ENCODE measurements at places on chromosomes 11 and 22.
A peak's percentile ranks its signal among the peaks of the same experiment; 100 is the strongest.

DNA sequence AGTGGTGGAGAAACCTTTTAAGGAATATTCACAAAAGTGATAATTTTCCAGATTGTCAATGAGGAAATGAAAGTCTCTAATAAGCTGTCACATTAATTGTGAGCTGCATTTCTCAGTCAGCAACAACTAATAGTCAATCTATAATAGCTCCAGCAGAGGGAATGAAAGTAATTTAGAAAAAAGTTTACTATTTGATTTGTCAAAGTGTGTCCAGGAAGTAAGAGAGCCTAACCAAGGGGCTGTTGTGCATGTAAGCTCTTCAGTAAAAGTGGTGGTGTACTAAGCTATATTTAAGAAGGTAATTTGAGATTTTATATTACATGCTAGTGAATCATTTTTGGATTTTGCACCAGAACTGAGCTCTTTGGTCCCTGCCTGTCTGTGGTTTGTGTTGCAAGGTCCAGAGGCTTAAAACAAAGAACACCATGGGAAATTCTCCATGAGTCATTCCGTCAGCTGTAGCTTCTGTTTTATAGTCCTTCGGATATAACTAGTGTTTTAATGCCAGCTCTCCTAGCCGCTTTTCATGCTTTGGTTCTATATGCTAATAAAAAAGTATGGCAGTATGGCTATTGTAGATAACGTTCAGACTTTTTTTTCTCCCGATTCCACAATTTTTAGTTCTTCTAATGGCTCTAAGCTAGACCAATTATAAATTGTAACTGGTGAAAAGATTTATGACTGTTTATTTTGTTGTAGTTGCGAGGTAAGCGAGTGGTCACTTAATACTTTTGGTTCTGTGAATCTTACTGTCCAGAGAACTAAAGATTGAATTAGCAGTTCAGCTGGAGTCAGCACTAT lies 64.6 kb downstream of the ARHGEF12 start:
- no peaks in the 10 kb centered on the region for H3K36me3 ChIP-seq
- H3K4me3 ChIP-seq = peak overlapping the region; percentile 19
- H3K27me3 ChIP-seq = no peaks in the 10 kb centered on the region
- peak overlapping the region; percentile 73 for H3K27ac ChIP-seq
- H3K4me1 ChIP-seq = peaks cover 31% of the 10 kb centered on the region

DNA sequence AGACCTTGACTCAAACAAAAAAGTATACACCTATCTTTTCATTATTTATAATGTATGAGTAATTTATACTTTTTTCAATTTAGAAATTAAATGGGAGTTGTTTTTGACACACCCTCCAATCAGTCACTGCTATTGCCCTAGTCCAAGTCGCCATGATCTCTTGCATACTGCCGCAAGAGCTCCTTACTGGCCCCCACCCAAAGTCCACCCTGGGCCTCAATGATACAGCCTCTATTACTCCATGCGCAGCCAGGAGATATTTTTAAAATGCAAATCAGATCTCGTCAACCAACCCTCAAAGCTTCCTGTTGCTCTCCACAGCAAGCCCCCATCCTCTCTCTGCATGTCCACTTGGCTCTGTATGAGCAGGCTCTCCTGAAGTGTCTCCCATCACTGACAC lies 12.8 kb upstream of the LMO1 start:
- peak; percentile 4 for DNase-seq
- H3K4me1 ChIP-seq = no peaks in the 10 kb centered on the region
- peaks cover 8% of the 10 kb centered on the region for H3K27me3 ChIP-seq
- H3K4me3 ChIP-seq = no peak overlapping the region
- no peak overlapping the region for H3K27ac ChIP-seq

DNA sequence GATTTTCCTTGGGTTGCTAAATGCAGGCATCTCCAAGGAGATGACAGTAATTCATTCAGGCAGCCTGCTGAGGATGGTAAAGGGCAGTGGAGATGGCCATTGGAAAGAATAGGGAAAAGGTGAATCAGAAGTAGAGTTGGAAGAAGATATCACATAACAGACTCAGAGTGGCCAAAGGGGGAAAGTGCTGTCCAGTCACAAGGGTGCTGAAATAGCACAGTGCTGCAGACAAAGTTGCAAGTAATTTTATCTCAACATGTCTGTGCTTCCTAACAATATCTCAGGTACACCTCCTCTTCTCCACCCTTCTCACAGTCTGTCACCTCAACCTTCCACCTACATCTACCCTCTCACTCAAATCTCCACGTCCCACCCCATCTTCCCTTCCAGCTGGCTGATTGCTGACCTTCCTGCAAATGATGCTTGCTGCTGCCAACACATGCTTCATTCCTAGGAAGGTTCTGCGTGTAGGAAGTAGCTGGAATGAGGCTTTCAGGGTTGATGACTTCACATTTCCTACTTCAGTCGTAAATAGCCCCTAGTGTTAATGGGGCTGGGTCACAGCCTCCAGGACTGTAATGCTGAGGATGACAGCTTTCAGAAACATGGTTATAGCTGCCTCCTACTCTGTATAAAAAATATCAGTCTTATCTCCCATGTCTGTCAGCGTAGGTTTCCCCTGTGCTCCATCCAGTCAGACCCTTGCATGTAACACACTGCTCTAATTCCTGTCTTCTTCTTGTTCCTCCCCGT lies 123.9 kb downstream of the CTNND1 start:
- H3K27ac ChIP-seq = no peak overlapping the region
- H3K27me3 ChIP-seq = no peaks in the 10 kb centered on the region
- H3K4me3 ChIP-seq = no peak overlapping the region
- no peak for DNase-seq

- no peak overlapping the region for H3K27ac ChIP-seq
- DNase-seq = no peak
- H3K27me3 ChIP-seq = no peaks in the 10 kb centered on the region
- H3K4me1 ChIP-seq = no peaks in the 10 kb centered on the region
- H3K36me3 ChIP-seq = no peaks in the 10 kb centered on the region
Observed at GRCh38 chr22:26393929-26394328, 35.1 kb upstream of the ASPHD2 start.

GRCh38 chr11:113396690-113397089 lies 9.1 kb downstream of the ANKK1 start:
- H3K27me3 ChIP-seq = no peaks in the 10 kb centered on the region
- DNase-seq = no peak
- peaks cover 6% of the 10 kb centered on the region for H3K4me1 ChIP-seq
- H3K27ac ChIP-seq = no peak overlapping the region
- no peaks in the 10 kb centered on the region for H3K36me3 ChIP-seq

- H3K4me3 ChIP-seq = no peak overlapping the region
- DNase-seq = no peak
Observed at GRCh38 chr11:33362051-33362910, 105.1 kb downstream of the HIPK3 start.

GRCh38 chr11:95337972-95338429 lies 107.0 kb upstream of the SESN3 start:
- DNase-seq = no peak
- H3K4me1 ChIP-seq = peaks cover 17% of the 10 kb centered on the region
- no peaks in the 10 kb centered on the region for H3K36me3 ChIP-seq
- H3K4me3 ChIP-seq = no peak overlapping the region

GRCh38 chr11:66230156-66230555 lies 38.3 kb upstream of the RAB1B start:
- H3K27me3 ChIP-seq = no peaks in the 10 kb centered on the region
- no peak for DNase-seq
- H3K4me1 ChIP-seq = no peaks in the 10 kb centered on the region
- no peak overlapping the region for H3K27ac ChIP-seq
- peaks cover 42% of the 10 kb centered on the region for H3K36me3 ChIP-seq

- no peaks in the 10 kb centered on the region for H3K36me3 ChIP-seq
- no peaks in the 10 kb centered on the region for H3K27me3 ChIP-seq
- no peak overlapping the region for H3K4me3 ChIP-seq
Observed at GRCh38 chr11:9617940-9618339, 44.5 kb downstream of the WEE1 start.

- no peak overlapping the region for H3K27ac ChIP-seq
- no peaks in the 10 kb centered on the region for H3K27me3 ChIP-seq
- H3K4me1 ChIP-seq = no peaks in the 10 kb centered on the region
Observed at GRCh38 chr11:130131961-130132850, 27.4 kb upstream of the ST14 start.

- no peaks in the 10 kb centered on the region for H3K36me3 ChIP-seq
- peaks cover 22% of the 10 kb centered on the region for H3K27me3 ChIP-seq
- H3K4me3 ChIP-seq = no peak overlapping the region
- no peak overlapping the region for H3K27ac ChIP-seq
Observed at GRCh38 chr22:37817705-37818408, 5.3 kb upstream of the GALR3 start.

DNA sequence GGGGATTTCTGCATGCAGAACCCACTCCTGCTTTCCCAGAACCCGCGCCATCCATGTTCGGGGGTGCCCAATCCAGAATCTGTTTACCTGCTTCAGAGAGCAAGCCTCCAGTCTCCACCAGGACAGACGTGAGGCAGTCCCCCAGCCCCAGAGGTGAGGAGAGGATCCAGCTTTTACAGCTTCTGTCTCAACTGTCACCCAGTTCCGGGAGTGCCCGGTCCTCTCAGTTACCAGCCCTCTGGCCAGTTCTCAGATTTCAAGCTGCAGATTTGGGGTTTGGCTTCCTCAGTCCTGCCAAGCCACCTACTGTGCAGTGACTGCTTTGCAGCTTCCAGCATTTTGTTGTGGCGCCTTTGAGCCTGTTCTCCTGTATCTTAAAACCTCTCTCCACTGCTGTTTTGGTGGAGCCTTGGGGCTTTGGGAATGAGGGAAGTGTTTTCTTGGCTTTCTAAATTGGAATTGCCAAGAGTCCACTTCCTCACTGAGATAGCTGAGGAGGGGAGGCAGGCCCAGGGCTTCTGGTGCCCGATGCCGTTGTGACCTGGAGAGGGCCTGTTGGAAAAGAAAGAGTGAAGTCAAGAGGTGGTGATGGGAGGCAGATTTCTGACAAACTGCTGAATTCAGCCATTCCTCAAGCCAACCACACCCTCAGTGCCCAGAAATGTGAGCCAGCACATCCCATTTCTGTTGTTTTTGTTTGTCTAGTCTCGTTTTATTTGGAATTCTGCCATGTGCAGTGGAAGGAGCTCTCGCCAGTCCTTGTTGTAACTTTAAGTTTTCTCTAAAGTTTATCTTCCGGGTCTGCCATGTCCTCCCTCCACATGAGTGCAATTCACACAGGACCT lies 513.4 kb downstream of the TBC1D22A start:
- no peaks in the 10 kb centered on the region for H3K4me1 ChIP-seq
- no peak overlapping the region for H3K27ac ChIP-seq
- no peaks in the 10 kb centered on the region for H3K36me3 ChIP-seq

GRCh38 chr11:6404342-6405051 lies 14.2 kb downstream of the SMPD1 start:
- H3K36me3 ChIP-seq = no peaks in the 10 kb centered on the region
- no peak overlapping the region for H3K27ac ChIP-seq
- no peak overlapping the region for H3K4me3 ChIP-seq
- no peak for DNase-seq

DNA sequence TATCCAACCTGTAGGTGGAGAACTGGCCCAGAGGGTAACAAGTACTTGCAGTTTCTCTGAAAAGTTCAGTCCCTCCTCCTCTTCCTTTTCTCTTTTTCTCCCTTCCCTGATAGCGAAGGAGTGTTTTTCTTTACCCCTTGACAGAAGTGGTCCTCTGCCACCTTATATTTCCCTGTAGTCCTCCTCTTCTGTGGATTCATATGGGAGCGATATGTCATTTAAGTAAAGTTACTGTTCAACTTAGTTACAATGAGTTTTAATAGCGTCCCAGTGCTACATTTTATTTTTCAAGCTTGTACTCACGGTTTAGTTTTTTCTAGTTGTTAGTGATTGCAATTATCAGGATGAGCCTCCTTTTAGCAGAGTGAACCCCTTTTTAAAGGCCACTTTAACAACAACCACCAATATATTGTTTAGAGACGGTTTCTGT lies 1.4 kb downstream of the PCF11 start:
- peaks cover 16% of the 10 kb centered on the region for H3K4me1 ChIP-seq
- peaks cover 49% of the 10 kb centered on the region for H3K36me3 ChIP-seq
- no peak for DNase-seq
- peak overlapping the region; percentile 84 for H3K27ac ChIP-seq
- H3K27me3 ChIP-seq = no peaks in the 10 kb centered on the region
- H3K4me3 ChIP-seq = peak overlapping the region; percentile 80

GRCh38 chr11:8720352-8720751 lies 37.8 kb downstream of the RPL27A start:
- H3K27ac ChIP-seq = peak overlapping the region; percentile 98
- no peak for DNase-seq
- H3K27me3 ChIP-seq = no peaks in the 10 kb centered on the region
- no peak overlapping the region for H3K4me3 ChIP-seq

GRCh38 chr11:34149274-34149673 lies 43.8 kb downstream of the NAT10 start:
- no peak overlapping the region for H3K27ac ChIP-seq
- no peak overlapping the region for H3K4me3 ChIP-seq
- H3K27me3 ChIP-seq = no peaks in the 10 kb centered on the region
- H3K36me3 ChIP-seq = peaks cover 60% of the 10 kb centered on the region

DNA sequence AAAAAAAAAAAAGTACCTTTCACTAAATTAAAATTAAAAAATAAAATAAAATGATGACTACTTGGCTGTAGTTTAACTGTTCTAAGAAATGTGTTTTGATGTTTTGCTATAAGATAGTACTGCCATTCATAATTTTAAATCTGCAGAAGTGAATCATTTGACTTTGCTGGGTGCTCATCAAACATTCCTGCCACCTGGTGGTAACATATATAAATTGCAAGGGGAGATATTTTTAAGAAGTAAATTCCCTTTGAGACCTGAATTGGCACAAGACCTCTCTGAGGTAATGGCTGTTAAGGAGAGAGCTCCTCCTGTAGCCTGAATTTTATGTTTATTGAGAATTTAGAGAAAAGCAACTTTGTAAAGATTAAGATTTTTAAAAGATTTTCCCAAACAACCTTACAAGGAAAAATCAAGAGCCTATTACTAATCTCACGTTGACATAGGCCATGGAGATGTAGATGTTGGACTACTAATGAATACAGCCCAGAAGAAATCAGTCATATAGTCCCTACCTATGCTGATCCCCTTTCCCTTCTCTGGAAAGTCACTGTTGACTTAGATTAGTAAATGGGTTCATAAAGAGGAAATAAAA lies 11.9 kb upstream of the NARS2 start:
- H3K4me3 ChIP-seq = no peak overlapping the region
- H3K27me3 ChIP-seq = no peaks in the 10 kb centered on the region
- no peak for DNase-seq
- no peaks in the 10 kb centered on the region for H3K4me1 ChIP-seq
- H3K27ac ChIP-seq = no peak overlapping the region
- H3K36me3 ChIP-seq = no peaks in the 10 kb centered on the region

- H3K4me1 ChIP-seq = no peaks in the 10 kb centered on the region
- H3K27me3 ChIP-seq = no peaks in the 10 kb centered on the region
- no peak for DNase-seq
Observed at GRCh38 chr11:21810650-21811049, 382.2 kb upstream of the ANO5 start.

Data from RWPE2 (cell line).